ENCODE measurements at places on chromosomes 5 and 9. TPM values are rescaled to one million over a fixed set of nuclear protein-coding genes. Genes with fewer than 3 reads are reported as not detected.
A peak's percentile ranks its signal among the peaks of the same experiment; 100 is the strongest.

UBE2D2 gene
- total RNA-seq, result 110 TPM

DNA sequence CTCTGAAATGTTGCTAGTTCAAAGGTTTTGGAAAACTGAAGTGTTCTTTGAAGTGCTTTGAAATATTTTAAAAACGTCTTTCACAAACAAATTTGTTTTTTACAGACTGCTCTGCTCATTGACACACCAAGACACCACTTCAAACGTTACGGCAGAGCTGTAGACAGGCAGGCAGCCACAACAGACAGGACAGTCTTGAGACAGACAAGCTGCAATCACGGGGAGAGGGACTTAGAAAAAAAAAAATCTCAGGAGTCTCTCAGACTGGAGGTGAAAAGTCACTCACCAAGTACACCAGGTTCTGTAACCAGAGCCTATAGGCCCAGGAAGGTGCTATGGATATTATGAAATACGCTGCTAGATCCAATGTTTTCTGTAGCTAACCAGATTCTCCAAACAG lies 135.4 kb downstream of the ISL1 start:
- no peak overlapping the region for H3K27ac ChIP-seq
- DNase-seq, result no peak
- no peaks in the 10 kb centered on the region for H3K4me1 ChIP-seq

GRCh38 chr9:6229619-6230018 lies 14.0 kb downstream of the IL33 start:
- peak overlapping the region; percentile 47 for H3K27ac ChIP-seq
- no peak for DNase-seq
- no peaks in the 10 kb centered on the region for H3K27me3 ChIP-seq
- H3K4me1 ChIP-seq, result peaks cover 72% of the 10 kb centered on the region

DNA sequence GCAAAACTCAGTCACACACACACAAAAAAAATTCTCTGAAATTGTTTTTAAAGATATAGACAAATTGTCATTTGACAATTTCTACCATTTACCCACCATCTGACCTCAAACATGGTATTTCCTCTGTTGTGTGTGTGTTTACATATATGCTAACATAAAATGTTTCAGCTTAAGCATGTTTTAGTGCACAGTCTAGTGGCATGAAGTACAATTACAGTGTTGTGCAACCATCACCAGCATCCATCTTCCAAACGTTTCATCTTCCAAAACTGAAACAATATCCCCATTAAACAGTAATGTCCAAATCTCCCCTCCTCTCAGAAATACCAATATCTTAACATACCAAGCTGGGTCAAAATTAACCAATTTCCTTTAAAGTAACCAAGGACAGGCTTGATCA lies 65.2 kb downstream of the MYO10 start:
- DNase-seq, result no peak
- peaks cover 8% of the 10 kb centered on the region for H3K36me3 ChIP-seq
- no peaks in the 10 kb centered on the region for H3K27me3 ChIP-seq
- no peak overlapping the region for H3K4me3 ChIP-seq
- H3K27ac ChIP-seq, result no peak overlapping the region
- H3K4me1 ChIP-seq, result peaks cover 10% of the 10 kb centered on the region

DNA sequence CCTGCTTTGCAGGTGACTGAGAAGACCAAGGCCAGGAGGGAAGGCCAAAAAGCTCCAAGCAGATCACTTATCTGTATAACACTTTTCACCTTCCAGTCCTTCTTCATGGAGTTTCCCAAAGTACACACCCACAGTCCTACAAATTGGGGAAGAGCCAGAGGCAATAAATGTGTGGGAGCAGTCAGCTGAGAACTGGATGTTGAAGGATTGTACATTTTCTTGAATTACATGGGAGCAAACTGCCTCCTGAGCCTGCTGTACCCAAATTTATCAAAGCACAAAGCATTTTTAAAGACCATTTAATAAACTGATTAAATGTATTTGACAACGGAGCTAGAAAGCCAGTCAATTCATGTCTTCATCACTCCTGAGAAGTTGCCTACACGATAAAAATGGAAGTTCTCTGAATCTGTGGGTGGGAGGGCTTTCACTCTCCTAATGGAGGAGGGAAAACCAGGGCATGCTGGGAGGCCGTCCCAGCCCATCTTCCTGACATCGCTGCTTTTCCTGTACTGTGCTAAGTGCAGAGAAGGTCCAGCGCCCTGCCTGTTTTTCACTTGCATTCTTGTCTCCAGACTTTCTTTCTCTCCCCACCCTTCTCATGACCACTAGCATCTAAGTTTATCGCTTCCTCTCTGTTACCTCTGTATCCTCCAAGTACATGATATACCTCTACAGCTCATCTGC lies 79.0 kb downstream of the KCNIP1 start:
- H3K27ac ChIP-seq, result no peak overlapping the region
- peaks cover 6% of the 10 kb centered on the region for H3K4me1 ChIP-seq
- H3K4me3 ChIP-seq, result no peak overlapping the region
- H3K27me3 ChIP-seq, result no peaks in the 10 kb centered on the region
- no peaks in the 10 kb centered on the region for H3K36me3 ChIP-seq

DNA sequence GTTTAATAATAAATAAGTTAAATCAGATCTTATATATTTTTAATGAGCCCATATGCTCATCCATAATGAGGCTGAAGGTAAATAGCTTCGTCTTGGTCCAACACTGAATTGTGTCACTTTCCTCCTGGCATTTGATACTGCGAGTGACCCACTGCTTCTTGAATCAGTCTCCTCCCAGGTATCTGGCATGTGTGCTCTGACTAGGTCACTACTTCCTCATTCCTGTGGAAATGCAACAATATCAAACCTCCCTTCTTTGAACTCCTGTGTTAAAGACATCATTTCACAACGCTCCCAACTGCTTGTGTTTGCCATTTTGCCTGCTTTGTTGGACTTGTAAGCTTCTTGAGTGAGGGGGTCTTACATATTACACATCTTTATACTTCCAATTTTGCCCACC lies 157.7 kb downstream of the SLC24A2 start:
- H3K4me3 ChIP-seq, result no peak overlapping the region
- H3K4me1 ChIP-seq, result no peaks in the 10 kb centered on the region
- no peaks in the 10 kb centered on the region for H3K27me3 ChIP-seq
- H3K27ac ChIP-seq, result no peak overlapping the region
- no peak for DNase-seq

DNA sequence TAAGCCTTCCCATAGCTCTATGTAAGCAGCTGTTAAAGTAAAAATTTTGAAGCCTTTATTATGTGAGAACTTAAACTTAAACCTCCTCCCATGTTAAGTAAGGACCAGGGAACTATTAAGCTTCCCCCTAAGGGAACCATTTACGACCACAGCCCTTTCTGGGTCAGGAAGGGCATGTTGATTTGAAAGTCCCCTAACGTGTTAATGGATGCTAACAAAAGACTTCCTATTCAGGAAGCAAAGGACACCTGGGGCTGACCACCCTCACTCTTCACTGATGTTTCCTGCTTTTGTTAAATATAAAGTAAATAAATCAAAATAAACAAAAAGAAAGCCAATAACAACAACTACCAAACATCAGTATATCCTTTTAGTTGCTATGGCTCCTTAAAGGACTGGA lies 170.6 kb upstream of the RFX3 start:
- no peaks in the 10 kb centered on the region for H3K4me1 ChIP-seq
- no peaks in the 10 kb centered on the region for H3K36me3 ChIP-seq
- H3K27ac ChIP-seq, result no peak overlapping the region
- DNase-seq, result no peak
- no peak overlapping the region for H3K4me3 ChIP-seq

DNA sequence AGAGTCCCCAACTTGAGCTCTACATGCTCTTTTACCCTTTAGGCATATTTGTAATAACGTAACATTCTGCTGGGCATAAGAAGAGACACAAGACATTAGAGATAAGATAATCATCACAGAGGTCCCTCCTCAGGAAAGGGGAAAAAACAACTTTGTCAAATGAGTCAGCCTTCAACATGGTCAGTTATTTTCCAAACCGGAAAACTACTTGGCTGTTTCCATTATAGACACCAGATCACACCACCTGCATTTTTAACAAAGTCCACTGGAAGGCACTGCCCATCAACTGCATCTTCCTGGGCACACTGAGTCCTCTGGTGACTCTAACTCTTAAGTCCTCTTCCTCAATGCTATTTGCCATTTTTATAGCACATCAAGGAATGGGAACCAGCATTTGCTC lies 221.8 kb downstream of the FAM114A2 start:
- no peaks in the 10 kb centered on the region for H3K4me1 ChIP-seq
- no peaks in the 10 kb centered on the region for H3K36me3 ChIP-seq
- H3K27me3 ChIP-seq, result peaks cover 12% of the 10 kb centered on the region
- DNase-seq, result no peak
- no peak overlapping the region for H3K27ac ChIP-seq

DNA sequence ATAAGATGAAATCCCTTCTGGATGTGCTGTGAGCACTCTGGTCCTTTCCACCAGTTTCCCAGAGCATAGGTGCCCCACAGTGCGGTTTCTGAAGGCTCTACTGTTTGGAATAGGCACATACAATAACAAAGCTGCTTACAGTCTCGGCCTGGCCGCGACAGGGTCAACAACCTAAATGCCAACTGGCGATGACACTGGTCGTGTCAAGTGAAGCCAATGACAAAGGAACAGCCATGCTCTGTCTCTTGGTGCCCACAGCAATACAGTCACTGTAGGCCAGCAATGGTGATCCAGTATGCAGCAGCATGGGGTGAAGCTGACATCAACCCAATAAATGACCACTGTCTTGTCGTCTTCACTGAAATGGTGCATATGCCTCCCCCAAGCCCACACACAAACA lies 47.8 kb upstream of the EQTN start:
- no peak overlapping the region for H3K27ac ChIP-seq
- H3K36me3 ChIP-seq, result no peaks in the 10 kb centered on the region
- DNase-seq, result no peak
- no peak overlapping the region for H3K4me3 ChIP-seq
- no peaks in the 10 kb centered on the region for H3K27me3 ChIP-seq

DNA sequence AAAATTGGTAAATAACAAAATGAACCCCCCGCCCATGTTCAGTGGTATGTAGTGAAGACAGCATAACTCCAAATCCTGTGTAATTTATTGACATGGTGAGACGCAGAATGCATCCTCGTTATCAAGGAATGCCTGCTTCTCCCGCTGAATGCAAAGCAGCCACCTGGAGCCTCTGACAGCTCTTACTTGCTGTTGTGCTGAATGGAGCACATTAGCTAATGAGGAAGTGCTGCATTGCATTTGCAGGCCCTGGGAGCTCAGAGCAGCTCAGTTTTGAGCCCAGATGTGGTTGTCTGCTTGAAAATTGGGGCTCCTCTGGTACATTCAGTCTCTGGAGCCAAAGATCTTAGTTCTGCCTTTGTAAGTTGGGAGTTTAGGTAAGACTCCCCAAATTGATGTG lies 28.9 kb downstream of the PLAC8L1 start:
- DNase-seq, result no peak
- H3K27ac ChIP-seq, result peak overlapping the region; percentile 29
- H3K36me3 ChIP-seq, result no peaks in the 10 kb centered on the region
- no peak overlapping the region for H3K4me3 ChIP-seq

Measured in left ventricle myocardium inferior (tissue), 1 donor.